ENCODE measurements at places on chromosomes 2 and 18.

DNA sequence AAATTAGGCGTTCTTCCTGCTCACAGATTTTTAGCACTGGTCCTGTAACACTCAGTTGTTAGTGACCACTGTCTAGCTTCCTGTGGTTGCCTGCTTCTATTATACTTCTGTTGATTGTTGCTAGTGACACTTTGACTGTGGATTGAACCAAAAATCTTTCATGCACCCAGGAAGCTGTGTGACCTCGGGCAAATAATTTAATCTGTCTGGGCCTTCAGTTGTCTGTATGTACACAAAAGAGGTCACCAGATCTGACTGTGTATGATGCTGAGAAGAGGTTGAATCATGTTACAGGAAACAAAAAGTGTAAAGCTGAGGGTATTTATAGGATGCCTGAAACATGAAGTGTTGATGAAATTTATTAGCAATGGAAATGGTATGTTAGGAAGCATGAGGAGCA is 12.7 kb downstream of the ICOS start:
- DNase-seq, result no peak

DNA sequence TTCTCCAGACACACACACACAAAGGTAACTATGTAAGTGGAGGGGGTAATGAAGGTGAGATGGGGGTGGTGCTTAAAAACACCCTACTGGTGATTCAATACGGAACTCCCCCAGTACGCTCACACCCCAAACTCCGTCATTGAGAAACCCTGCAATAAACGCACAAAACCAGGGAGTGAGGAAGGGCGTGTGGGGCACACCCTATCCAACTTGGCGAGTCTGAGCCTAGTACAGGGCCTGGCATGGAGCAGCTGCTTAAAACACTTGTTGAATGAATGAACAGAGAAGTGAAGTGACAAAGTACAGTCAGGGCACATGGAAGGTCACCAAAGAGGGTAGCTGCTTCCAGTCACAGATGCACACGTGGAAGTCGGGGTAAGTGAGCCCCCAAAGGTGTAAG is 146.8 kb upstream of the SMAD2 start:
- DNase-seq, result no peak

GRCh38 chr2:223300326-223300725 is 248.3 kb downstream of the KCNE4 start:
- no peak for DNase-seq

DNA sequence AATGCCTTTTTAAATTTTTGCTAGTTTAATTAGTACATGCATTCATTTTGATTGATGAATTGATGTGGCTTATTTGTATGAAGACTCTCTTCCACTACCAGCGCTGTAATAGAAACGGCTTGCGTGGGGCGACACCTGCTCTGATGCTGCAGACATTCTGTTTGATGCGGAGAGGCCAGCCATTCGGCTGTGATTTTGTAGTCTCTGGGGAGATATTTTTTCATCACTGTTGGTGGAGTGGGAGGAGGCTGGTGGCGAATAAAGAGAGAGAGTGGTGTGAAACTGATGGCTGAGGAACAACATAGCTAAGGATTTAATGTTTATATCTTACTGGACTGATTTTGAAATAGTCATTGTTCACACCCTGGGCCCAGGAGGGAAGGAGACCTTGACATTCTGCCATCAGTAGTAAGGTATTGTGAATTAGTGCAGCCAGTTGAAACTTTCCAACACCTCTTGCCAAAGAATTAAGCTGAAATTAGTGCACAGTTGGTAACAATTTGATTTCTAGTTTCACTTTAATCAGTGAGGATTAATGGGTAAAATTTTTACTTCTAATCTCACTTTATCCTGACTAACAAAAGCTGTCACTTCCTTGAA is 224.1 kb downstream of the MTX2 start:
- DNase-seq, result no peak

DNA sequence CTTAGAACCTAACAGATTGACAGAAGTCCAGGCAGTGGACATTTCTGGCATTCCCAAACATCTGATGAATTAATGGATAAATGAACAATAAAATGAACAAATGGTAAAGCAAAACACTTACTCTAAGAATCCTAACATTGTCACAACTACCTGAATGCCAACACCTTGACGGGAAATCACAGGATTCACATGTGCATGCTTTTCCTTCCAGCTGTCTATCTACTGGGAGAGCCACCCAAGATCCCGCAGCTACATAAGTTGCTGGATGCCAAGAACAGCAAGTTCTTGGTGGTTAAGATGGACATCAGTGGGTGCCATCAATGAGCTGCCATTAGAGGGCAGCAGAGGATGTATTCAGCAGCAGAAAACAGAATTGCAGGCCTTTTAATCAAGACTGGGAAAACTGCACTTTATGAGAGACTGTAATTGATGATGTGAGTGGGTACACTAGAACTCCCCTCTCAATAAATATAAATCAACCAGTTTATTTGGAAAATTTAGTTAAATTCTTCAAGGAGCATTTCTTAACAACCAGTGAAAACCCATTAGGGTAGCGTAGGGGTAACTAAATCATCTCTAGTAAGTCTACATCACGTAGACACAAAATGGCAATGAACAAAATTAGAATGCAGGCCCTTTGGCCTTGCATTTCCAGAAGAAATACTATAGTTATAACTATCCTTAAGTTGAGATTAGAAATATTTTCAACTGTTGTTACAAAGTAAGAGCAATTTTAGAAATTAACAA is 45.6 kb downstream of the SESTD1 start:
- peak; percentile 70 for DNase-seq

DNA sequence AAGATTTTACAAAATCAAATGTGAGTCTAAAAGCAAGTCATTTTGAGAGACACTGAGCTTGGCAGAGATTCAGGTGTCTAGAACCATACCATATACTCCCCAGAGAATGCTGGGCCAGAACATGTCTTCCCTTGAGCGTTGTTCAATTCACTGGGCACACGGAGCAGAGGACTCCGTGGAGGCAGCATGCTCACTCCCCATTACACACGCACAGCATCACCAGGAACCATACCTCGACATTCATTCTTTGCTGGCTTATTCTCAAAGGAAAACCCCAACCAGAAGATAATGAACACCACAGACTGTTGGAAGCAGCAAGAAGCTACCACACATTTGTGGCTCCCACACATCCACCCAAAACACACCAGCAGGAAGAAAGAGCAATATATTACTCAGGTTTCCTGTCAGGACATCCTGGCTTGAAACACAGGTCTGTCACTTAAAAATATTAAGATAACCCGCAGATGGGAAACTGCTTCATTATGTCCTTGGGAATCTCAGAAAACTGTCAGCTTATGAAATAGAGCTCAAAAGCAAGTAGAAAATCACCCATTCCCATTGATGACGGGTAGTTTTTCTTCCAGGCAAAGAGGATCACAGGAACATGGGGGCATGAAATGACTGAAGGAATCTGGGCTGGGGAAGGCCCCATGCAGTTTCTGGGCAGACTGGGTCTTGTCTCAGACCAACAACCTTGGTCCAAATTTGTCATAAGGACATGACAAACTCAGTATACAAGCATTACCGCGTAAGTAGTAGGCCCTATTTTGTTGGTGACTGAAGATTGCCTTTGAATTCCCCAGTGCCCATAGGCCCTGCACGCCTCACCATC is 46.4 kb downstream of the PCBP1 start:
- DNase-seq, result no peak

DNA sequence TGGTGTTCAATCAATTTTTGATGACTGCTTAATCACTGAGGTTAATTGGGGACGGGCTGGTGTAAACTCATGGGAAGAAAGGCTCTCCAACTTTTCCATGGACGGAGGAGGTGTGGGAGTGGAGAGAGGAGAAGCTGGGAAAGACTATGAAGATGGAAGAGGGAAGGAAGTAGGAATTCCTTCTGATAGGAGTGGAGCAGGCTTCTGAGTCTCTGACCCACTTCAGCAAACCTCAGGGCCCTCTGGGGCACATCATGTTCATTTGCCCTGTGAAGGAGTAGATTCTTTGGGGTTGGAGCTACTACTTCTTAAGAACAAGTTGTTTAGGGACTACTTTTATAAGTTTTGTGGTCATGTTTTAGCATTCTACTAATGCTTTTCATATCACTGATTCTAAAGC is 87.0 kb upstream of the MAP4K3 start:
- no peak for DNase-seq

DNA sequence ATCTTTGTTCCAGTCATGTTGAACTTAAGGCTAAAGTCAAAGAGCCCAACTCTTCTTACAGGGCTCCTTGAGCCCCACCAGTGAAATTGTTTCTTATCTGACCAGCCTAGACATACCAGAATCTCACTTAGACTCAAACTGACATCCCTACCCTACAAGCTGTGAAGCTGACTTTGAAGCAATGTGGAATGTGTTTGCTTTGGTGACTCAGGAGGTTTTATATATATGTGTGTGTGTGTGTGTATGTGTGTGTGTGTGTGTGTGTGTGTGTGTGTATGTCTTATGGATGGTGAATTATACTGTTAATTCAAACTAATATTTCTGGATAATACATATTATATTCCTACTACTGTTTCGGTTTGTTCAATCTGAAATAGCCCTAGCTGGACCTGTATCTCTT is 67.3 kb downstream of the CAMKMT start:
- DNase-seq, result no peak

GRCh38 chr2:28451793-28452533 is 43.9 kb upstream of the PLB1 start:
- DNase-seq, result no peak

- DNase-seq, result no peak
These were observed 80.5 kb downstream of the DGKD start for GRCh38 chr2:233434666-233435330.

DNA sequence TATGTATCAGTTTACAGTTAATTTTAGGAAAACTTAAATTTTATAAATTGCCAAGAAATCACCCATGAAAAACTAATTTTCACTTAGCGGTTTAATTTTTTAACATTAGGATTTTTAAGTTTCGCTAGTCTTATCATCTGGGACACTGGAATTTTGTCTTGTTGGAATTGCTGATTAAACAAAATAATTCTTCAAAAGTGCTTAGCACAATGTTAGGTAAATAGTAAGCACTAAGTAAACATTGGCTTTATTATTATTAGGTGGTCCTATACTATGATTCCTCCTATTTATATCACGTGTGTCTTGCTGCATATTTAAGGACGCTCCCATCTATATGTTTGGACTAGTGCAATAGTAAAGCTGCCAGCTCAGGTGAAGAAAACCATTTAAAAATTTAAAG is 54.6 kb upstream of the MAP4K3 start:
- DNase-seq, result no peak

DNA sequence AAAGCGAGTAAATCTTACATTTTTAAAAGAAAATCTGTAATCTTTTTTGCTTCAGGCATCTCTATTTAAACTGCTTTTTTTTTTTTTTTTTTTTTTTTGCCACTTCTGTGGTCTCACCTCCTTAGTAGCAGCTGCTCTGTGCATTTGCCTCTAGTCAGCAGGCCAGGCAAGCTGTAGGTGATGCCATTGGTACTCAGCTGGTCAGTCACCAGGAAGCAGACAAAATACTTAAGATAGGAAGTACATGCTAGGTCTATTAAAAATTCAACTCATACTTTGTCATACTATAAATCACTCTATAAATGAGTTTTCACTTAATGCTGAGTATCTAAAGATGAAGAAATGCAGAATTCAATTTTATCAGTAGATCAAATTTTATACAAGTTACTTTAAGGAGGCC is 83.7 kb downstream of the KYNU start:
- DNase-seq, result no peak

GRCh38 chr2:53527056-53527455 is 240.5 kb upstream of the CHAC2 start:
- DNase-seq, result no peak

All from stromal cell of bone marrow (primary cell).